AG04450 (cell line): ENCODE measurements at places on chromosomes 6 and 20. TPM values are rescaled to one million over a fixed set of nuclear protein-coding genes. Genes with fewer than 3 reads are reported as not detected.

BPIFB3 gene
- not detected in 2 replicates for polyA plus RNA-seq

GSTA3 gene
- not detected in 2 replicates for polyA plus RNA-seq

ADGB gene
- not detected in 2 replicates for polyA plus RNA-seq

ID1 gene
- 7.8 and 11.1 TPM in 2 replicates for polyA plus RNA-seq

CFAP61 gene
- polyA plus RNA-seq, result not detected in 2 replicates

WFDC2 gene
- polyA plus RNA-seq, result not detected in 2 replicates

PGBD1 gene
- polyA plus RNA-seq, result 5.6 and 7.2 TPM in 2 replicates

RPS6KA2 gene
- polyA plus RNA-seq, result 70.9 and 76.6 TPM in 2 replicates

SLC17A3 gene
- polyA plus RNA-seq, result 0.04 TPM in 1 of 2 replicates, not detected in the other

- no peak for DNase-seq
Measured at GRCh38 chr6:78347191-78347916, 520.0 kb upstream of the IRAK1BP1 start.

DNA sequence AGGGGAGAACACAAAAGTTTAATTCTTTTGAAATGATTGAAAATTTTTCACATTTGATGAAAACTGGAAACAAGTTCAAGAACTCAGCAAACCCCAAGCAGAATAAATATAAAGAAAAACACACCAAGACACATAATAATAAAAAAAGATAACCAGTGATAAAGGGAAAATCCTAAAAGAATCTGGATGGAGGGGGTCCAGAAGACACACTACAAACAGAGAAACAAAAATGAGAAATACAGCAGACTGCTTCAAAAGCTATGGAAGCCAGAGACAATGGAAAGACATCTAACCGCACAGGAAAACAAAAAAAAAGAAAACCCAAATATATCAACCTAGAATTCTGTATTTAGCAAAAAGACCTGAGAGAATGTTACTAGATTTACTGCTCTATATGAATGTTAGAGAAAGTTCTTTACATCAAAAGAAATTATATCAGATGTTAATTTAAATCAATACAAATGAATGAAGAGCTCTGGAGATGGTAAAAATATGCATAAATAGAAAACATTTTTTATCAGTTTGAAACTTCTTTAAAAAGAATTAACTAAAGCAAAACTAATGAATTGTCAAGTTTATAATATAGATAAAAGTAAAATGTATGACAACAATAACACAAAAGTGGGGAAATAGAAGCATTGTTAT is 310.7 kb upstream of the PREP start:
- no peak for DNase-seq

GRCh38 chr6:157386454-157386853 is 5.5 kb downstream of the ZDHHC14 start:
- DNase-seq, result no peak

DNA sequence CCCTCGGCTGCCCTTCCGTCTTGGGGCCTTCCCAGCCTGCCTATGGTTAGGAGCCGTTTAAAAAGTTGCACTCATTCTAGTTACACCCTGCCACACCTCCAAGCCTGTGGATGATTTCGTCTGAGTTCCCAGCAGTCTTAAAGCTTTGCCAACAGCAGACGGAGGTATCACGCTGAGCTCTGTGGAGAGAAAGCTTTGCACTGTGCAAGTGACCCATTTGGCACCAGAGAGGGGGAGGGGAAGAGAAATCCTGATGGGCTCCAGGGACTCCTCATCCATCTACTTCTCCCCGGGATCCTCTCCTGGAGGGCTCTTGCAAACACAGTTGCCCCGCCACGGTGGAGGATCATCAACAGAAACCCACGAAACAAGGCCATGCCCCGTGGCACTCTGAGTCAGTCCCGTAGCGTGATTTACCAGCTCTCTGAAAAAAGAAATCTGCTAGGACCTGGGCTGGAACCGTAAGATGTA is 98.8 kb upstream of the CITED2 start:
- DNase-seq, result no peak

DNA sequence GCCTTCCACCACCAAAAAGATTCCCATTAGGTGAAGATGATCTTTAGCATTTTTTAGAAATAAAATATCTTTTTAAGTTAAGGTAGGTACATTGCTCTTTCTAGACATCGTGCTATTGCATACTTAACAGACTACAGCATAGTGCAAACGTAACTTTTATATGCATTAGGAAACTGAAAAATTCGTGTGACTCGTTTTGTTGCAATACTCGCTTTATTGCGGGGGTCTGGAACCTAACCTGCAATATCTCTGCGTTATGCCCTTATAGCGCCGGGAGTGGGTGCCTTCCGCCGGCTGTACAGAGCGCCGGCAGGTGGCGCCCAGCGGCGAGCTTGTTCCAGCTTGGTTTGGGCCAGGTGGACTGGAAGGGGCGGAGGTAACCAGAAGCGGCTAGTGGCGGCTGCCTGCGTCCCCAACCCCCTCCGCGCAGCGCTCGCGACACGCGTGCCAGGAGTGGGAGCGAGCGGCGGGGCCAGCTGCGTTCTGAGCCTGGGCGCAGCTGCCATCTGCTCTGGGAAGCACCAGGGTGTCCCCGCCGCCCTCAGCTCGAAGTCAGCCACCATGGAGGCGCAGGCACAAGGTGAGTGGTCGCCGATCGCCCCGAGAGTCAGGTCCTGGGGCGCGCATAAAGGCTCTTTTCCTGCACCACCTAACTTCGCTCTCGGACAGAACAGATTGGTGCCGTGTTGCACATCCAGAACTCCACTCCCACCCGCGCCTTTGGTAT is at the start of gene TPD52L1:
Gene TPD52L1 (plus strand): TSS at position 383 of the 727 bp plus-strand sequence. CDS start 179 bp downstream, at position 562.
- DNase-seq, result no peak

DNA sequence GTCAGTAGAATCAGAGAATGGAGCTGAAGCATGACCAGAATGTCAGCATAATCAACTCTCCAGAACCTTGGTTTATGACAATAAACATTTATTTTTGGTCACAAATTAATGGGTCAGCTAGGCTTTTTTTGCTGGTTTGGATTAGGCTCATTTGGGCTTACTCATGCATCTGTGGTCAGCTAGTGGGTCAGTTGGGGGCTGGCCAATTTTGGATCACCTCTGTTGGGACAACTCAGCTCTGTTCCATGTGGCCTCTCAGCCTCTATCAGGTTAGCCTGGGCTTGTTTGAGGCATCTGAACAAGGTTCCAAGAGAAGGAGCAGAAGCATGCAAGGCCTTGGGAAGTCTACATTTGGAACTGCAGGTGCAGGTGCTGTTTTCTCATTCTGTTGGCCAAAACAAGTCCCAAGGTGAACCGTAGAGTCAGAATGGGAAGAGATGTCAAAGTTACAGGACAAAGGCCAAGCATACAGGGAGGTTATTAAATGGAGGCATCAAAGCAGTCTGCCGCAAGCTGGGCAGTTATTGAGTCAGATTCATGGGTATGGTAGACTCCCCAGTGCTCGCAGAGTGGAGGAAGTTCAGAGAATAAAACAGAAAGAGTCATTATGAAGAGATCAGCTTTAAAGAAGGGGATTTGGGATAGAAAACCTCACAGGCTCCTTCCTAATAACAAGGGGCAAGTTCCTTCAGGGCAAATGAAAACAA is 173.0 kb downstream of the PLCB4 start:
- DNase-seq, result no peak

DNA sequence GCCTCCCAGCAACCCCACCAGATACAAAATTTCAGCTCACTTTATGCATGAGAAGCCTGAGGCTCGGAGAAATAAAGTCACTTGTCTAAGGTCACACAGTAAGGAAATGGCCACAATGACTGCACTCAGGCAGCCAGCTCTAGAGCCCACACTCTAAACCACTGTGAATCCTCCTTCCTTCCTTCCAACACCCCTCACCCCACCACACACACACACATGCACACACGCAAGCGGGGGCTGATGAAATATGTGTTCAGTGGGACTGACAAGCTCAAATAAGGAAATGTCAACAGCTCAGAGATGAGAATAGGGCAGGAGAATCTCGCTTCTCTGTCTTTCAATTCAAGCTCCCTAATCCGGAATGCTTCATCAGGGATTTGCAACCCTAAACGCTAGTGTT is 6.0 kb upstream of the BPIFA1 start:
- no peak for DNase-seq

- no peak for DNase-seq
Measured at GRCh38 chr20:1291191-1291741, 25.2 kb downstream of the SNPH start.

- DNase-seq, result no peak
Measured at GRCh38 chr6:3744901-3745470, 6.5 kb downstream of the PXDC1 start.

- DNase-seq, result no peak
Measured at GRCh38 chr6:158500016-158500735, 59.7 kb upstream of the TMEM181 start.

GRCh38 chr6:66628917-66629316 is 921.9 kb upstream of the EYS start:
- DNase-seq, result no peak

DNA sequence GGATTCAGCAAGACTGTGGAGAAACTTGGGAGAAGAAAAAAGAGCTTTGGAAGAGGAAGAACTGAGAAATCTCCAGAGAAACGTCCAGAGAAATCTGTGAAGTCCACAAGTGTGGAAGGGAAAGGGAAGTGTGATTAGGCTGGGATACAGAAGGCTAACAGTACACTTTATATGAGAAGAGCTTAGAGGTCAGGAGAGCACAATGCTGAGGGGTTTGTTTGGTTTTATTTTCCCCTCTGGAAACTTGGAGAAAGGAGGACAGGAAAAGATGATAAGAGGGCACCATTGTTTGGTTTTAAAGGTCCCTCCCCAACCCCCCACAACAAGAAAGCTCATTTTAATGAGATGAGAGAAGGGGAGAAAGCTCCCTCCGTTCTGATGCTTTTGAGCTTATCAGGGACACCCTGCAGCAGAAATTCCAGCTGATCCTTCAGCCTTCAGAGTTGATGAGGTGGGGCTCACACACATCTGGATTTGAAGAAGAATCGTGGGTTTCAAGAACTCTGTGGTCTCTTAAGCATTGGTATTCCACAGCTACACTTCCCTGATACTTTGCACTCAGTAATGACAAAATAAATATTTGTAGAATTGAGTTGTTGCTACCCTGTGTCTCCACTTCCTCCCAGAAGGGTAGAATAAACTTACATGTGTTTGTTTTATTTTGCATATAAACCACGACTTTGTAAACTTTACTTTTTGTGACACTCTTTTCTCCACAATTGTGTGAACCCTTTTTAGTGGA is 1.9 kb downstream of the NT5E start:
- DNase-seq, result no peak

DNA sequence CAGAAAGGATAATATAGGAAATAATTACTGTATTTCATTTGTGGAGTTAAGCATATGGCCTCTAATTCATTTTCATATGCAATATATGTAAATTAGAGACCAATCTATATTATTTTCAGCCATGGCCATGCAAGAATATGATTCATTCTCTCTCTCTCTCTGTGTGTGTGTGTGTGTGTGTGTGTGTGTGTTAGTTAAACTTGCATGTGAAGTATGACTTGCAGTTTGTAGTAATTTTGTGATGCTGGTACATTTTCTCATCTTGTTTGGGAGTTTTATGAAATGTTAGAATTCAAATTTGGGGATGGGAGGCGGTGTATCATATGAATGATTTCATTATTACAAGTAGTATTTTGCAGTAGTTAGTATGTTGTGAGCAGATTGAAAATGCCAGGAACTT is 74.8 kb downstream of the JARID2 start:
- no peak for DNase-seq

- no peak for DNase-seq
Measured at GRCh38 chr6:19337101-19337500, 500.1 kb upstream of the ID4 start.

DNA sequence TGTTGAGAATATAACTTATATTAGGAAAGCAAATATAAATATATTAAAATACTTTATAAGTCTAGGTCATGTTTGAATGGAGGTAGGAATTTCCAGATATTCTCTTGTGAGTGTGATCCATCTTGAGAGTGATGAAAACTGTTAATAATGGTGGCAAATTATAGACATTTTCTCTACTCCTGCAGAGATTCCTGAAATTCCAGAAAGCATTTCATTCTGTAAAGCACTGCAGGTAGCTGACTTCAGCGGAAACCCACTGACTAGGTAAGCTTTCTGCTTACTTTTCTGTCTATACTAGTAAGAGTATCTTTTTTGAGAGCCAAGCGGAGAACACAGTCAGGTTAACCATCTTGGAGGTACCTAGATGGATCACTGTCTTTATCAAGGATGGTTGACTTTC is 84.0 kb downstream of the LRRC1 start:
- no peak for DNase-seq

GRCh38 chr20:21529863-21530262 is 16.0 kb upstream of the NKX2-2 start:
- no peak for DNase-seq

- DNase-seq, result no peak
Measured at GRCh38 chr6:63787021-63787420, 151.4 kb downstream of the PHF3 start.

DNA sequence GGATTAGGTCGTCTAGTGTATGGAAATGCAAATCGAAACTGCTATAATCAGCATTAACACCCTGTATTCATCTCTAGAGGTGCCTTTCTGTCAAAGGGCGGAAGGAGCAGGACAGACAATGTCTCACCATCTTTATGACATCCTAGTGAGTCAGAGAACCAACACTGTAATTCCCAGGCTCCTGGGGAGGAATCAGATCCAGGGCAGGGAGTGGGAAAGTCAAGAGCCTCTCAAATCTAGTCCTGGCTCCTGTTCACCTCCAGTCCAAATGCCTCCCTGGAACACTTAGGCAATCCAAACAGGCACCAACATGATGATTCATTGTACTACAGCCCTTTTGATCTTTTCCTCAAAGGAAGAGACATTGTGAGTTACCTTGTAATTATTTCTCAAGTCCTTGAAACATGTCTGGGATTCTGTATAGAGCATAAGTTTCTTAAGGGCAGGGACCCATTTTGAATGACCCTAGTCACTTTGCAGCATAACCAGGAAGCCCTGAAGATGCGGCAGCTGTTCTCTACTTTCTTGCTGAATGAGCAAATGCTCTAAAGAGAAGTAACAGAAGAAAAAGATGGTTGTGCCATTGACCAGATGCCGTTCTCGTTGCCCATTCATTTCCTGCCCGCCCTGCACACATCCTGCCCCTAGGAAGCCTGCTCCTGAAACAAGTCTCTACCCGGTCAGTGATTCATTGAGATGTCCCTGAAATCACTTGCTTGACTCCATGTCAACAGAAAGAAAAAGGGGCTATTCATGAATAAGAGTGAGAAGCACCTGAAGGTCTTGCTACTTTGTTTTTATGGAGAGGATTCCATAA is 112.8 kb upstream of the JARID2 start:
- peak; percentile 27 for DNase-seq

DNA sequence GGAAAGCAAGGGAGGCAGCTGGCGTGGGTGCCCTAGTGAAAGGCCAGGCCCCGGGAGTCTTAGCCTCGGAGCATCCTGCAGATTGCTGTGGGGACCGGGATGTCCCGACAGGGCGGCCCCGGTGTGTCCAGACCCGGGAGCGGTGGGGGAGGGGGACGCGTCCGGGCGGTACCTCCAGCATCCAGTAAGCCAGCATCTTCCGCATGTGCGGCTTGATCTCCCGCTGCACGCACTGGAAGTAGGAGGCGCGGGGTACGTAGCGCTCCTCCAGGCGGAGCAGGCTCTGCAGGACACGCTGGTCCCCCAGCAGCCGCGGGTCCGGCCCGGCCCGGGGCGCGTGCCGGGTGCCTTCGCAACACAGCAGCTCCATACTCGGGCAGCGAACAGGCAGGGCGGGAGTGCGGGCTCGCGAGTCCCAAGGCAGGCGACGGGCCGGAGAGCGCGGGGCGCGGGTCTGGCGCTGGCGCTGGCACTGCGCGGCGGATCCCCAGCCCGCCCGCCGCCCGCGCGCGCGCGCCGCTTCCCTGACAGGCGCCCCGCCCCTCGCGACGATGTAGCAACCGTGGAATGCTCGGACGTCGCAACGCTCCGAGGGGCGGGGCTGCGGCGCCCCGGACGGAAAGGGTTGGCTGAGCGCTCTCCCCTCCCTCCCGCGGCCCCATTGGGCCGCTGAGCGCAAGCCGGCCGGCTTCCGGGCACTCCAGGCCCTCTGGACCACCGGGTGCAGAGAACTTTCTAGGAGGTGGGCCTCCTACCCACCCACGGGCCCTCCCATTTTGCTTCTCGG is at the start of gene CCND3:
Gene CCND3 (minus strand): TSS at position 529 of the 787 bp plus-strand sequence. CDS start 159 bp downstream, at position 370.
- DNase-seq, result peak; percentile 75
